ENCODE measurements at places on chromosomes 2 and 18.

GRCh38 chr2:34423301-34423700, 824.2 kb upstream of the FAM98A start:
- DNase-seq = no peak

DNA sequence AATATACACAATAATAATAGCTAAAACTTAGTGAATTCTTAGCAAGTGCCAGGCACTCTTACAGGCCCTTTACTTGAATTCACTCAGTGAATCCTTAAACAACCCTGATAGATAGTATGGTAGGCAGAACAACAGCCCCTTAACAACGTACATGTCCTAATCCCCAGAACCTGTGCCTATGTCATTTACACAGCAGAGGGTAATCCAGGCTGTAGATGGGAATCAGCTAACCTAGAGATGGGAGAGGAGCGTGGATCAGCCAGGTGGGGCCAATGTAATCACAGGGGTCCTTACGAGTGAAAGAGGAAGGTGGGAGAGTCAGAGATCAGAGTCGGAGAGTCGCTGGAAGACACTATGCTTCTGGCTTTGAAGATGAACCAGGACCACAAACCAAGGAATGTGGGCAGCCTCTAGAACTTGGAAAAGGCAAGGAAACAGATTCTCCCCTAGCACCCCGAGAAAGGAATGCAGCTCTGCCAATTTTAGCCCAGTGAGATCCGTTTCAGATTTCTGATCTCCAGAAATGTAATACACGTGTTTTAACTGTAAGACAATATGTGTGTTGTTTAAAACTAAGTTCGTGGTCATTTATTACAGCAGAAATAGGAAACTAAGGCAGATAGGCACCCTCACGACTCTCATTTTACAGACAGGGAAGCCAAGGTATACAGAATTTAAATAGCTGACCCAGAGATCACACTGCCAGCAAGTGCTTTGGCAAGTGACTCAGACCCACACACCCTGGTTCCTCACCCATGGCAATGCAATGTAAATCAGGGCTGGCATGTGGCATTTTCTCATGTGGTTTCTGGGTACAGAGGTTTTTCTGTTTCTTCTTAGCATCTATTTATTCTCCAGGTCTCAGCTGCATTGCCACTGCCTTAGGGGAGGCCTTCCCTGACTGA, 68.9 kb downstream of the DOCK10 start:
- peak; percentile 46 for DNase-seq

DNA sequence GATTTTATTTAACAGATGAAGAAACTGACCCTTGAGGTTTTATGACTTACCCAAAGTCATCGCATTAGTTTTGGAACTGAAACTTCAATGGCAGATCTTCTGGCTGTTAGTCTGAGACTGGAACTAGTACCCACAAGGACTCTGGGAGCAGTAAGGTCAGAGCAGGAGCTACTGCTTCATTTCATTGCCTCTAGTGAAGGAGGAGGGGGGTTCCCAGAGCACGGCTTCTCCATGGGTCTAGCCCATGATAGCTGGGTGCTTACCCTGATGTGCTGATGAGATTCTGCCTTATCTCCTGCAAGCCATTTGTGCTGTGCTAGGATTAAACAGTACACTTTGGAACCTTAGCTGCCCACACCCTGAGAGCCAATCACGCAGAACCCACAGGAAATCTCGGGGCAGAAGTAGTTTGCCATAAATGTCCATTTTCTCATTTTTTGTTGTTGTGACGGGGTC, 5.4 kb upstream of the RNASEH1 start:
- DNase-seq = no peak

DNA sequence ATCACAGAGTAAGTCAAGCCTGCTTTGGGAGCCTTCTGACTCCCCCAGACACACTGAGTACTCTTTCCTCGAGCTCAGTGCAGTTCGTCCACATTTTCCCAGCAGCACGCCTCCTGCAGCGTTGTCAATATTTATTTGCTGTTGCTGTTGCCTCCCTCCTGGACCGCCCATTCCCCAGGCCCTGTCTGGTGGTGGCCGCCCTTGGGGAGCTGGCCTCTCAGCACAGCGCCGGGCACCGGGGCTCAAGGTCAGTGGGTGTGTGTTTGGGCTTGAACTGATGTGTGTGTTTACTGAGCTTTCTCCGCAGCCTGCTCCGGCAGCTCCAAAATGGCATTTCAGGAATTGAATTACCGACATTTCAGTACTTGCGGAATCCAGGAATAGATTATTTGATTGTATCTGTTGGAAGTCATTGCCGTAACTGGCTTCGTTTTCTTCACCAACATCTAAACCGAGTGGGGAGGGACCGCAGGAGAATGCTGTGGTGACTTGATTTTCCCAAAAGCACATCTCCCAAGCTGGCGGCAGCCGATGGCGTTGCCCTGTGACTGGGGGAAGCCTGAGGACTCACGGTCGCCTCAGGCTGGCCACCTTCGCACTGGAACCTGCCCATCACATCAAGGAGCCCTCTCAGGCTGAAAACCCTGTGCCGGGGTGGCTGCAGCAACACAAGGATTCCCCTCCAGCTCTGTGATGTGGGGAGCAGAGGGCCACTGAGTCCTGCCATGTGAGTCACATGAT, 66.0 kb downstream of the HPCAL1 start:
- no peak for DNase-seq

DNA sequence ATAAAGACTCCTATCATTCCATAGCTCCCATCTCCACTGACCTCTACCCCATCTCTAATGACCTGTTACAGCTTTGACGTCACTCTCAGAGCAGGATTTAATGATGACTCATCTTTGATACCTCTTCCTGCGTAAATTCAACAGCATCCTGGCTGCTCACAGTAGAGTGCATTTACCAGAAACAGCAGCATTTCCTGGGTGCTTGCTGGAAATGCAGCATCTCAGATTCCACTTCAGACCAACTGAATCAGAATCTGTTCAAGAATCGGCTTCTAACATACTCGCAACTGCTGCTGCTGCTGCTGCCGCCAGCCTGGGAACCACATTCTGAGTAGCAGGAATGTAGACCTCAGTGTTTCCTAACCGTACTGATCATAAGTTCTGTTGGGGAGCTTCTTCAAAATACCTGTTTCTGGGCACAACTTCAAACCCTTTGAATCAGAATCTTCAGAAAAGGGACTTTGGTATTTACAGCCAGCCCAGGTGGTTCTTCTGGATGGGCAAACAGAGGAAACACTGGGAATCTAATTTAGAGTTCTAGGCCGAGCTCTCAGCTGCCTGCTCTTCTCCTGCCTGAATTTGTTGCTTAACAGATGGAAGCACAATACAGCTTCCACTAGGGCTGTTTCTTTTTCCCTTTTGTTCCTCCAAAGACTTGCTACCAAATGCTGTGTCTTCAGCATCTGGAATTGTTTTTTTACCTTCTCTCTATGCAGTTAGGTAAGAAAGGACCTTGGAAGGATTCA, 241.4 kb downstream of the NCKAP5 start:
- DNase-seq = peak; percentile 52

DNA sequence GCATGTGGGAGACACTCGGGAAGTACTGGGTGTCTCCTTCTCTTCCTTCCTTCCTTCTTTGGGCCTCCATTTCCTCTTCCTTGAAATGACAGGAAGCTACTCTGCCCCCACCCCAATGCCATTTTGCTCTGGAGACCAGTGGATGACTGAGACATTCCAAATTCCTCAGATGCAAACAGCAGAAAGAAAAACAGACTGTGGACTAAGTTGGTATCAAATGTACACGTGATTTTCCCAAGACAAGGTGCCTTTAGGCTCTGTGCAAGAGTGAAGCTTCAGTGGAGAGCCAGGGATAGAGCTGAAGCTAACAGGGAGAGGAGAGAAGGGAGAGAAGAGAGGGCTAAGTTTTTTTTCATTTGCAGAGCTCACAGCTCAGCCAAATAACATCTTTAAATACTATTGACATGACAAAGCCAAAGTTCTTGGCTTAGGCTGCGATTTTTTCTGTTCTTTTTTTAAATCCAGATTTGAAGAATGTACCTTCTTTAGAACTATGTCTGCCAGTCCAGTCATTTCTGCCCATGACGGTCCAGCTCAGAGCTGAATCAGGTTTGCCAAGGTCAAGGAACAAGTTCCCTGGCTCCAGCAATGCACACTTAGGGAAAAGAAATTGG, 84.5 kb upstream of the LCLAT1 start:
- DNase-seq = no peak

GRCh38 chr2:150214626-150215025, 272.8 kb downstream of the RND3 start:
- no peak for DNase-seq

- DNase-seq = no peak
These were observed 72.2 kb downstream of the BCL11A start for GRCh38 chr2:60481257-60481656.

- DNase-seq = no peak
These were observed 169.4 kb downstream of the ZNF385B start for GRCh38 chr2:179692043-179692442.

GRCh38 chr2:240437861-240438809, 2.7 kb downstream of the GPC1 start:
- DNase-seq = peak; percentile 47

GRCh38 chr18:12288403-12288755, 19.7 kb upstream of the TUBB6 start:
- no peak for DNase-seq

DNA sequence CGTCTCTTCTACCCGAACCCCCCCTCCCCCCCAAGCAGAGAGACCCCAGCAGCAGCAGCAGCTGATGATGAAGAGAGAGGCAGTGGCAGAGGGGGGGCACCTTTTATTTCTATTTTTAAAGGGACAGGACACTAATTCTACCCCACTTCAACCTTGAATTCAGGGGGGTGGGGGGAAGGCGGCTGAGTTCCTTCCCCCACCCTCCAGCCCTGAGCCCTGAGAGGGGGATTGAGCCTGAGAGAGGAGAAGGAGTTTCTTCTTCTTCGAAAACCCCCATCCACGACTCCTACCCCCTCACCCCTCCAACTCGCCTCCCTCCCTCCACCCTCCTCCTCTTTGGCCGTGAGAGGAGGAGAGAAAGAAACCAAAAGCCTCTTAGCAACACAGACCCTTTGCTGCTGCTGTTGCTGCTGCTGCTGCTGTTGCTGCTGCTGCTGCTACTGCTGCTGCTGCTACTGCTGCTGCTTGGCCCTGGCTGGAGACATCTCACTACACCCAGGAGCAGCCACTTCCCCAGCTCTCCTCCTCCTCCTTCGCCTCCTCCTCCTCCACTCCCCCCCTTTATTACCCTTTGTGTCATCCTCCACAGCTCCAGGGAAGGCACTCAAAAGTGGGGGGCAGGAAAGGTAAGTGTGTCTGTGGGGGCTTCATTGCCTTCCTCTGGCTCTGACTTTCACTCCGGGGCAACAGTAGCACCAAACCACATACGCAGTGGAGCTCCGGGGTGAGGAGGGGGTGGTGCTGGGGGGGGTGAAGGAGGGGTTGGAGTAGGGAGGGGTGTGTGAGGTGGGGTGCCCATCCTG, at the start of gene MBD5:
MBD5 (plus strand) TSS at position 33 of the 803 bp plus-strand sequence.
- no peak for DNase-seq

DNA sequence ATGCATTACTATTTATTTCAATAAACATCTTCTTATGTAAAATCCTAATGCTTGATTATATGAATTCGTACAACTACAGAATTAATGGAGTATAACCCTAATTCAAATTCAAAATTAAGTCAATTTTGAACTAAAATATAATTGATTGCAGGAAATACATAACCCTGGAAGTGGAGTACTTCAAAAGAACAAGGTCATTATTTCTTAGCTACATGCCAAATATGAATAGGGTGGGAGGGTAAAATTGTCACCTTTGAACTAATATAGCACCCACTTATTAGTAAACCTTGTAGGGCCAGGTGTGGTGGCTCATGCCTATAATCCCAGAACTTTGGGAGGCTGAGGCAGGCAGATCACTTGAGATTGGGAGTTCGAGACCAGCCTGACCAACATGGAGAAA, 895.4 kb upstream of the ACVR2A start:
- no peak for DNase-seq

- DNase-seq = peak; percentile 38
These were observed 79.4 kb downstream of the TMEM182 start for GRCh38 chr2:102841107-102841840.

GRCh38 chr18:12659904-12660605, 2.1 kb upstream of the SPIRE1 start:
- peak; percentile 57 for DNase-seq

GRCh38 chr2:219298759-219299371, 10.3 kb downstream of the PTPRN start:
- DNase-seq = peak; percentile 69

DNA sequence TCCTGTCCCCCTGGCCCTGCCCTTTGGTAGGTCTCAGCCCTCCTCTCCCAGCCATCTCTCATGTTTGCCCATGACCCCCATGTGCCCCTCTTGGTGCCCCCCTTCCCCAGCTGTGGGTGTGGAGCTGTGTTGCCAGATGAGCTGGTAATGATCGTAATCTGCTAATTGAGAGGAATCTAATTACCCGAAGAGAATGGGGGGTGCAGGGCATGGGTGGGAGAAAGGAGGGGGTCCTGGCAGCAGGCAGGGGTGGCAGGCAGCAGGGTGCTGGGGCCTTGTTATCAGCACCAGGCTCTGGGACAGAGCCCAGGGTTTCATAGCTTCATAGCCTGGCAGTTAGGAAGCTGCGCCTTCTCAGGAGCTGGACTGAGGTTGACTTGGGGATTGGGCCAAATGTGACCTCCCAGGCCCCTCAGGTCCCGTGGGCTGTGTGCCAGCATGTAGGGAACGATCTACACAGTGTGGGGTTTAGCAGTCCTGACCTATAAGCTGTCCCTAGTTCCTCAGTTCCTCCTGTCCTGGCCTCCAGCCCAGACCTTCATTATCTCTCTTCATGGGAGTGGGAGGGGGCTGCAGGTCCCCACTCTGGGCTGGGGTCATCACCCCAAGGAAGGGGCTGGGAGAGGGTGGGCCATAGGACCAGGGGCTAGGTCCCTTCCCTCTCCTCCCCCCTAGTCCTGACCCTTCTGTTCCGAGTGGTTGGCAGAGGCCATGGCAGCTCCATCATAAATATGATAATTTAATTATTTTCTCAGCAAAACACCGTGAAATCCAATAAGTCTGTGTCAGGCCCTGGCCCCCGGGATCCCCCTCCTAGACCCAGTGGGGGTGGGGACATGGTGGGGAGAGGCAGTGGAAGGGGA, 6.5 kb upstream of the ASIC4 start:
- no peak for DNase-seq

DNA sequence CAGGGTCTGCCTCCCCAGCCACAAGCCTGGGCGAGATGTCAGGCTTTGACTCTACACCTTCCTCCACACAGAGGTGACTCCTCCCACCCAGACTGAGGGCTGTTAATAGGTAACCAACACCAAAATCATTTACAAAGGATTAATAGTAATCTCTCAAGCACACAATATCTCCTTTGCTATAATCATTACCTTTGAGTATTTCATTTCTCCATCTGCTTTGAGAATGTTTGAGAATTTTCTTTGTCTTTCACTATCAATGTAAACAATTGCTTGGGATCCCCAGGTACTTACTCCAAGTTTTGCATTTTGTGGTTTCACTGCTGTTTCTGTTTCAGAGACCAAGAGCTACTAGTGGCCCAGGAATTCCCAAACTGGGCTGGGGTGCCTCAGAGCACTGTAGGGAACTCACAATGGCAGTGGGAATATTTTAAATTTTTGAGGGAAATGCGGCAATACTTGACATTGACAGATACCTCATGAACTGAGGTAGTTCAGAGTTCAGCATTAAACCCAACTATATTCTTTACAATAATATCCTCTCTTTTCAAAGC, 166.4 kb upstream of the MGAT5 start:
- DNase-seq = no peak

- DNase-seq = peak; percentile 42
These were observed 107.3 kb downstream of the MYO1B start for GRCh38 chr2:191352536-191352935.
